ENCODE measurements at places on chromosomes 3 and 15.

- no peak for DNase-seq
Measured at GRCh38 chr15:80752204-80752603, 27.0 kb upstream of the CEMIP start.

GRCh38 chr15:26166429-26166828, 303.3 kb upstream of the ATP10A start:
- DNase-seq, result no peak

DNA sequence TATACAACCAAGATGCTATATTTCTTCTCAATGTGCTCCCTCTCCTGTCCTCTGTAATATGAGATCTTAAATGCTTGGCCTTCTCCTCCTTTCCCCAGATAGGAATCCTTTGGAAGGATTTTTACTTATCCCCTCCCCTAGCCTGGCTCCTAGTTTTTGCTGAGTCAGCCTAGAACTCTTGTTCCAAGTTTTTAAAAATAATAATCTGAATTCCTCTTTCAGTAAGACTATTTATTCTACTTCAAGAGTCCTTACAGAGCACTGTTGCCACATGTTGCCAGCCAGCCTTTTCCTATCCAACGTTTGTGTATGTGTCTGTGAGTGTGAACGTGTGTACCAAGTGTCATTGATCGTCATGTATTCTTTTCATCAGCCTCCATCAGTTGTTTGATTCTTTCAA, 11.0 kb upstream of the KCNMB2 start:
- no peak for DNase-seq

GRCh38 chr3:31004025-31004678, 109.7 kb upstream of the GADL1 start:
- DNase-seq, result no peak
